NCI-H1105 treated with DMSO at 0.1 percent for 48 hours (cell line): ENCODE measurements at places on chromosomes 6 and 20.

GRCh38 chr20:25247518-25247955, 348 bp upstream of the PYGB start:
- DNase-seq = peak; percentile 61

- DNase-seq = no peak
Measured at GRCh38 chr6:105935416-105935815, 150.7 kb upstream of the PRDM1 start.

GRCh38 chr6:41199552-41200246, 1.2 kb downstream of the TREML2 start:
- DNase-seq = no peak

GRCh38 chr6:144745439-144745838, 460.3 kb downstream of the UTRN start:
- DNase-seq = peak; percentile 95

DNA sequence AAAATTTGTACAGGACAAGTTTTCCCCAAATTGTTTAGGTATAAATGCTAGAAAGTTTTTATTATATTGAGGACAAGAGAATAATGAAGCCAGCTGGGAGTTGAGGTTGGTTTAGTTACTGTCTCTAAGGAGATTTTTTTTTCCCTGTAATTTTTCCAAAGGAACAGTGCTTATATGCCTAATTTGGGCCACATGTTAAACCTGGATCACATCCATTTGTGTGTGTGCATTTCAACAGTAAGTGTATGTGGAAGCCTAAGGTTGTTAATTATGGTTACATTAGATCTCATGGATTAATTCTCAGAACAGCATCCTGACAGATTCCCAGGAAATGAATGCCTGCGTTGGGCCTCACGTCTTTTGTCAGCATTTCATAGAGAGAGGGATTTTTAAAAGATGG, 4.5 kb downstream of the IGF2R start:
- no peak for DNase-seq

DNA sequence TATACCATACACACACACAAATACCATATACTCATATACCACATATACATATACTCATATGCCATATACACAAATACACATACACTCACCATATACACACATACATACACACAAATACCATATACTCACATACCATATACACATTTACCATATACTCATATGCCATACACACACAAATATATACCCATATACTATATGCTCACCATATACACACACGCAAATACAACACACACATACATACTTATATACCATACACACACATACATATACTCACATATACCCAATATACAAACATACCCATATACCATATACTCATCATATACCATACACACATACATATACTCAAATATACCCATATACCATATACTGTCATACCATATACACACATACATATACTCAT, 99.2 kb downstream of the ZMYND8 start:
- no peak for DNase-seq

DNA sequence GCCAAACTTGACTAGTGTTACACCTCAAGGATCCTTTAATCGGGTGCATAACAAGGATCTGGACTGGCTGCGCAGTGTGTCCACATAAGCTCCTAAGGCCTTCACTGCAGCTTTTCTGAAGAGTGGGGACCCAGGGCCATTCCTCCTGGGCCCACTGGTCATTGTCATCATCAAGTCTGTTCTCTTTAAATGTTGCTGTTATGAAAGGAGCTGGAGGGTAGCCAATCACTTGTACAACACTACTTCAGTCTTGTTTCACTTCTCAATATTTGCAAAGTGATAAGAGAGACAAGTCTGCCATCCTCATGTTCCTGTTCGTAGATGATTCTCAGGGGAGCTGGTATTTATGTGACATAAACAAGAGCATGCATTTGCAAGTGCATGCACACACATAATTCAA, 149.8 kb downstream of the SYNDIG1 start:
- no peak for DNase-seq

DNA sequence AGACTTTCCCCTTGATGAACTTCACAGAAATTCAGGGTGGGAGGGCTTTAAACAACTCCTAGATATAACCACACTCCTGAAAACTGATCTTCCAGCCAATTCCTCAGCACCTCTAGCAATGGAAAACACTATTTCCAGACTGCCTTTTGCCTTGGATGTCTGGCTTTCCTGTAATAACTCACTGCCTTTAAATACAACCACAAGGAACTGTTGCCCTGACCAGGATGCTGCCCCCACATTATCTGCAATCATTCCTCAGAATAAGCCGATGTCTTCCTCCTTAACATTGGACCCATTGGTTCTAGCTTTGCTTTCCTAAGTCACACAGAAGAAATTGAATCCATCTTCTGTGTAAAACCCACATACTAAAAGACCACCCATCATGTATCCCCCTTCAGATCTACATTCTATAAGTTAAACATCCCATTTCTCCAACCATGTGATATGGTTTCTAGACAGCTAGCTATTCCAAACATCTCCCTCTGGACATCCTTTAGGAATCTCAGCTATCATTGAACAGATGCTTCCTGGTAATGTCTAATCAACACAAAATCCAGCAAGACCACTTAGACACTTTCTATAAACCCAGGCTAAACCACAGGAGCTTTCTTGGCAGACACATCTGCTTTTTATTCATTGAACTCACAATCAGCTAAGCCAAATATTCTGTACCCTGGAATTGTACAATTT, 95.9 kb upstream of the KCNQ5 start:
- no peak for DNase-seq

- DNase-seq = no peak
Measured at GRCh38 chr20:12056839-12057238, 139.1 kb downstream of the BTBD3 start.

DNA sequence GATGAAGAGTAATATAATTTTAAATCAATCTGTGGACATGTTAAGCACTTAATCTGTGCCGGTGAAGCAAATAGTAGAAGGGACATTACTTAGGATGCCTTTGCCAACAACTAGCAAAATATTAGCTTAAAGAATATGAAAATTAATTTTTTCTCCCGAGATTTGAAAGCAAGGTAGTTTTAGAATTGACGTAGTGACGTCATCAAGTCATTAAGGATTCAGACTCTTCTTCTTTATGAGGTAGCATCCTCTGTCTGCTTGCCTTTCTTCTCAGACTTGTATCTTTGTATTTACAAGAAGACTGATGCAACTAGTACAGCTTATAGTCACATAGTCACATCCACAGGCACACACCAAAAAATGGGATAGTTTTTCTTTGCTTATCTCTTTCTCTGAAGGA, 374.4 kb downstream of the MMUT start:
- no peak for DNase-seq

GRCh38 chr6:12294851-12295536, 4.8 kb downstream of the EDN1 start:
- DNase-seq = no peak

DNA sequence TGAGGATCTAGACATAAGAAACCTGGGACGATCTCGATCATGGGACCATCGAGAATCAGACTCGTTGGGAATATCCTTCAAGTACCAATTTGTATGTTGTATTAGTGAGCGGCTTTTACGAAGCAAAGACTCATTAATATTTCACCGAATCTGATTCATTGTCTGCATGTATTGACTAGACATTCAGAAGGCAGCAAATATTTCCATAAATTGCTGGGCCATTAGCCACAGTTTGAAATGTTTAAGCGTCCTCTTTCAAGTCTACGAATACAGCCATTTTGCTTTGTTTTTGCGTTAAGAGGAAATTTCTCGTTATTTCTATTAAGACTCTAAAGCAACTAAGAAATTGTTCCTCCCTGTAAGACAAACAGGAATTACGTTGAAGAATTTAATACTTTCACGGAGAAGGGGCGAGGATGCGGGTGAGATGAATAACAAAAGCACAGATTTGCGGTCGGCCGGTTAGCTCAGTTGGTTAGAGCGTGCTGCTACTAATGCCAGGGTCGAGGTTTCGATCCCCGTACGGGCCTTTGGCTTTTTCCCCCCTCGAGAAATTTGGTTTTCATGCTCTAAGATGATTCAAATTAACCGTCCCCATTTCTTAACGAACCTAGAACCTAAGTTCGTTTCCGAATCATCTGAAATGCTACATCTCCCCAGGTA, 18.5 kb downstream of the POM121L2 start:
- DNase-seq = peak; percentile 70

DNA sequence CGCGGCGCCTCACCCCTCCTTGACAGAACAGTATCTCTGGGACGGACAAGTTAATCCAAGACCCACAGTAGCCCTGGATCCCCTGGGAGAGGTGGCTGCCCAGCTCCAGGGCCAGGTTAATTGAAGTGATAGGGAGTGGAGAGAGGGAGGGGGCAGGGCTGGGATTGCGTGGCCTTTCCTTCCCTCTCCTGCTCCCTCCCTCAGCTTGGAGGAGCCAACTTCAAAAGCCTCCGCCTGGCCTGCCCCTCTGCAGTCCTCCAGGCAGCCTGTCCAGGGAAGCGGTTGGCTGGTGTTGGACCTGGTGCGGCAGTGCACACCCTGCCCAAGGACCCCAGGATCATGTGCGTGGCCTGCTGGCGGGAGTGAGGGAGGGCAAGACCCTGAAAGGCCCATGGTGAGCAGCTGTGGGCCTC, at the start of gene C20orf204:
TSS of gene C20orf204 (plus strand) at position 250 of the 413 bp plus-strand sequence. CDS start at position 392, 142 bp downstream.
- DNase-seq = no peak

DNA sequence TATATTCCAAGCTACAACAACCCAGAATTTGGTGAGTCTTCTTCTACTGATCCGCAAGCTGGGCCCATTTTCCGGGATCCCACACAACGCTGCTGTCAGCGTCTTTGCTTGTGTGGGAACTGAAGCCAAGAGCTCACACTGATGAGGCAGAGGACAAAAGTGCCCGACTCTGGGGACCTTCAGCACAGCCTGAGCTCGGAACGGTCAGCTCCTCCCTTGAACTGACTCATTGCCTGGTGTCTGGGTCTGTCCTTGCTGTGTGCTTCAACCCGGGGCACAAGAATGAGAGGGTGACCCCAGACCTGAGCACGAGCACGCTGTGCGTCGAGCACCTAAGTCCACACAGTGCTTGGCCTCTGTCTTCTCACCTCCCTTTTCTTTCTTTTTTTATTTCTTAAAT, 33.5 kb downstream of the DACT2 start:
- DNase-seq = no peak

GRCh38 chr20:39395478-39396291, 433.5 kb downstream of the DHX35 start:
- no peak for DNase-seq

- no peak for DNase-seq
Measured at GRCh38 chr6:62272114-62272513, 13.9 kb downstream of the KHDRBS2 start.

DNA sequence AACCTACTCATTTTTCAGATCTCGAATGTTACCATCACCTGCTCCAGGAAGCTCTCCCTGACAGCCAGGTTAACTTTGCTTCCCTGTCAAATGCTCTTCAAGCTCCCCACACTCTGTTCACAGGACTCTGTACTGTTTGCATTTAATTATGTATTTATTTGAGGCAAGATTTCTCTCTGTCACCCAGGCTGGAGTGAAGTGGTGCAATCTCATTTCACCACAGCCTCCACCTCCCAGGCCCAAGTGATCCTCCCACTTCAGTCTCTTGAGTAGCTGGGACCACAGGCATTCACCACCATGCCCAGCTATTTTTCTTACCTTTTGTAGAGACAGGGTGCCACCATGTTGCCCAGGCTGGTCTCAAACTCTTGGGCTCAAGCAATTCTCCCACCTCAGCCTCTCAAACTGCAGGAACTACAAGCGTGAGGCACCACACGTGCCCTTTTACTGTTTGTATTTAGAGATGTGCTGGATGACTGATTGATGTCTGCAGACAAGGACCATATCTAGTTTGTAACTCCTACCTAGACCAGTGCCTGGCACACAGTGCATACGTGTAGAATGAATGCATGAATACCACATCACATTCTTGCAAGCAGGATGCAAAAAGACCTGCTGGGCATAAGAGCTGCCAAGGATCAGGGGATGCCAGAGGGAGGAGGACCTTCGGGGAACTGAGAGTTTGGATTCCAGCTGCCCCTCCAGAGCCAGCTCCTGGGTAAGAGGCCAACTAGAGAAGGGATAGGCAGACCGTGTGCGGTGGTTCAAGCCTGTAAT, 15.6 kb upstream of the CBFA2T2 start:
- no peak for DNase-seq

DNA sequence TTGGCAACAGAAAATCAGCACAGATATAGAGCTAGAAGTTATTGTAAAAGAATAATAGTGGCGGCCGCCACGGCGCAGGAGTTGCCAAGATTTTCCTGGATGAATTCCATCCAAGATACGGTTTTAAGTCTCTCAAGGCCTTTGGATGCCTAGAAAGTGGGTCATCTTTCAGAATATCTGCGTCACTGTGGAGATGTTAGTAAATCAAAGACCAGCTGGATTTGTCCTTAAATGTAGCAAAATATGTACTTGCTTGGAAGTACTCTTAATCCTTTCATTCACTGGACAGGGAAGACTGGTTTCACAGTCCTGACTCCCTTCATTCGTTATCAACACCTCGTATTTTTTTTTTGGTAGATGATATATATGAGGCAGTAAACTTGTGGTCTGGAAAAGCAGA, 83.0 kb downstream of the SLC22A3 start:
- no peak for DNase-seq

DNA sequence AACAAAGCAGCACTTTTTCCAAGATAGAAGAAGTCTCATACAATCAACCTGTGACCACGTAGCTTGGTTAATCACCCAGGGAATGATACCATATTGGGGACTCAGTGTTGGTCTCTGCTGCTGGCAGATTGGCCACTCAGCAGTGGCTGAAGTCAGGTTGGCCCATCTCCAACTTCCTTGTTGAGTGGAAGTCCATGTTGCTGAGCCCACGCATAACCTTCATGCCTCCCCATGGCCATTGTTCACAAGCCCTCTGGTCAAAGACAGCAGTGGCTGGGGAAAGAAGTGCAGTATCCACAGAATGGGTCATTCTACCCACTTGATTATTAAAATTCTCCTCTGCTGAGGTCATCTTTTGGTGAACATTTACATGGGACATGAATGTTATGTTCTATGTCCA, 38.5 kb downstream of the PKIB start:
- DNase-seq = no peak

DNA sequence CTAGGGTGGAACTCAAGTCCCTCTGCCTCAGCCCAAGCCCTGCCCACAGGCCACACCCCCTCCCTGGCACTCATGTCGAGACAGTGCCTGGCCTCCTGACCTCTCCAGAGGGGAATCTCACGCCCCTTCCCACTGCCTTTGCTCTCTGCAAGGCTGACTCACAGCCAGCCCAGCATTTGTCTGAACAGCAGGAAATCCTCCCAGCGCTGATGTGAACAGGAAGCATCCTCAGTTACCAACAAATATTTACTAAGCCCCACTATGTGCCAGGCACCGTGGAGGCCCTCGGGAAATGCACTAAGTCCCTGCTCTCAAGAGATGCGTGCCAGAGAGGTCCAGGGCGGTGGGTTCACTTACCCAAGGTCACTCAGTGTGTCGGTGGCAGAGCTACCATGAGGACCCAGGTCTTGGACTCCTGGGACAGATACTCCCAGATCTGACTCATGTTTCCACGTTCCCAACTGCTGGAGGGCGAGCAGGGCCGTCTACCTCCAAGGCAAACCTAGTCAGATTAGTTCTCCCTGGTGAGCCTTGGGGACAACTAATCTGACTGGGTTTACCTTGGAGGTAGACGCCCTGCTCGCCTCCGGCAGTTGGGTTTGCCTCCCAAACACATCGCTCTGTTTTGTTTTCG, 7.8 kb downstream of the ADA start:
- no peak for DNase-seq
